Right cardiac atrium (tissue), 5 donors: ENCODE measurements at places on chromosomes 11 and 22.

DNA sequence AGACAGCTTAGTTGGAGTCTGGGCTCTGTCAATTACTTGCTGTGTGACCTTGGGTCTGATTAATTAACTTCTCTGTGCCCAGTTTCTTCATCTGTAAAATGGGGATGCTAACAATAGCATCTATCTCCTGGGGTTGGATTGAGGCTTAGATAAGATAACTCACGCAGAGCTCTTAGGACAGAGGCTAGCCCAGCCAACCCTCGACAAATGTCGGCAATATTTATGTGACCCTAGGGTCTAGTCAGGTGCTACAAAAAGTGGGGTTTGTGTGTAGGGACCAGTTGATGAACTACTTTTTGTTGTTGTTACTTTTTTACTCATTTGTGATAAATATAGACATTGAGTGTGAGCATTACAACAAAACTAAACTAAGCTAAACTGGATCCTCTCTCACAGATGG is 22.4 kb downstream of the SYT13 start:
- no peak for DNase-seq

GRCh38 chr11:31445621-31446020 is 63.8 kb downstream of the IMMP1L start:
- no peak for DNase-seq

DNA sequence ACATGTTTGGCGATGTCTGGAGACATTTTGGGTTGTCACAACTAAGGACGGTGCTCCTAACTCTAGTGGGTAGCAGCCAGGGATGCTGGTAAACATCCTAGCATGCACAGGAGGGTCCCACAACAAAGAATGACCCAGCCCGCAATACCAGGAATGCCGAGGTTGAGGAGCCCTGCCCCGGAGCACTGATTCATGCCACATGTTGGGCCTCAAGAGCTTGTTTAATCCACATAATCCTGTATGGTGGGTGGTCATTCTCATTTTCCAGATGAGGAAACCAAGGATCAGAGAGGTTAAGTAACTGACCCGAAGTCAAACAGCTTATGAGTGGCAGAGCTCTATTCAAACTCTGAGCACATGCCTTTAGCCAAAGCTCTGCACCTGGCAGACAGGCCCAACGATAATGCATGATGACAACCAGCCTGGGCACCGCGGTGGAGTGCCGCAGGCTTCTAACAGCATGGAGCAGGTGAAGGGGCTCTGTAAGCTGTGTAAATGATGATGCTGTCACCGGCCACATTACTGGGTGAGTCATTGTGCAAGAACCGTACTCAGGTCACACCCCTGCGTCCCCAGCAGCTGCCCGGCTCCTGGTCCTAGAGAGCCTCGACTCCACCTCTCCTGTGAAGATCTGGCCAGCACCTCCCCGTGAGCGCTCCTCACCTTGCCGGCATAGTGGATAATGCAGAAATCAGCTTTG is 58.6 kb downstream of the APOL1 start:
- DNase-seq: peak; percentile 29

- peak; percentile 45 for DNase-seq
Observed at GRCh38 chr11:94303966-94304958, at the start of gene IZUMO1R. TSS of gene IZUMO1R (plus strand) at chr11:94304580. CDS start at chr11:94305637, 1,057 bp downstream.

GRCh38 chr11:70483077-70483861 is 84.9 kb downstream of the CTTN start:
- DNase-seq: peak; percentile 72

- DNase-seq: peak; percentile 86
Observed at GRCh38 chr11:112834277-112834755, 126.9 kb upstream of the NCAM1 start.

DNA sequence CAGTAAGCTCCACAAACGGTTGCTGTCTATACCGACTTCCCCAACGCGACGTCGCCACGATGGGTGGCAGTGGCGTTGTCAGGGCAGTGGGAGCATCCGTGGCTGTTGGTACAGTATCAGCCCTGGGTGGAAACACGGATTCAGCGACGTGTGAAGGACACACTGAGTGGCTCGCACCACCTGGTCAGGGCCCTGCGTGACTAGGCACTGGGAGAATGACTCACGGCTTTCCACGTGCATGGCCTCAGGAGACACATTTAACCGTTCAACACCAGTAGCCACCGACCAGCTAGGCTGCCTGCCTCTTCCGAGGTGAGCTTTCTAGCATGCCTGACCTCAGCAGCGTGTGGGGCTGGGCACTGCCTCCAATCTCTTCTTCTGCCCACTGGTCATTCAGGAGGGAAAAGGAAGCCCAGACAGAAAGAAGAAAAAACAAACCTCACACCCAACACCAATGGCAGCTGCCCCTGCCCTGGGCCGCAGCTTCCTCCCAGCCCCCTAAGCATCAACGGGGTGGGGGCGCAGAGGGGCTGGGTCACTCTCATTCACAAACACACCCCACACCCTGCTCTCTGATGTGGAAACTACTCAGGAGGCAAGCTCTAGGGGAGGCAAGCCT is 59.0 kb downstream of the MYH9 start:
- peak; percentile 75 for DNase-seq

GRCh38 chr11:132200353-132200936 is 830.0 kb downstream of the NTM start:
- no peak for DNase-seq

DNA sequence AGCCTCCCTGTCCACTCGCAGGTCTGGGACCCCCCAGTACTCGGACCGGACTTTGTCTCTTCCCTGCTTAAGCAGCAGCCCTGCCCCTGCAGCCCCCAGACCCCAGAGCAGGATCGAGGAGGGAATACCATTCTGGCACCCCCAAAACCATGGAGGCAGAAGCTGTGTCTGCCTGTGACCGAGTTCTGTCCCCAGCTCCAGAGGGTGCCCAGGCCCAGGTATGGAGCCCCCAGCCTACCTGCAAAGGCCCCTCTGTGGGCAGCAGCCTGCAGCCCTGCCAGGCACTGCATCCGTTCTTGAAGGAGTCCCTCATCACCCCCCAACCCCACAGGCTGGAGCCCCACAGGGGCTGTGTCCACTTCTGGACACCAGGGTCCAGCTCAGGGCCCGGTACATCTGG is 163.8 kb downstream of the BRD1 start:
- no peak for DNase-seq

DNA sequence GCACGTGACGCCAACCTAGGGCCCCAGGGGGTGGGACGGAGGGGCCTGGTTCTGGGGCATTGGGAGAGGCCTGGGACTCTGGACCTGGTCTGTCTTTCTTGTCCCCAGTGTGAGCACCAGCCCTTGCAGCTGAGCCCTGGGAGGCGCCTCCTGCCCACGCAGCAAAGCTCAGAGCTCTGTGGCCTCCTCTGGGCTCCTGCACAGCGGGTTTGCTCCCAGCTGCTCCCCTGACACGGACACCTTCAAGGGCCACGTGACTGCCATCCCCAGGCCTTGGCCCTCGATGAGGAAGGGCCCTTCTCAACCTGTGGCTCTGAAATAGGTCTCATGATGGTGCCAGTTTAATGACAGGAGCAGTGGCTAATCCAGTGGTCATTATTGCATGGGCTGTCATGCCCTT is 31.5 kb upstream of the CCDC188 start:
- no peak for DNase-seq

DNA sequence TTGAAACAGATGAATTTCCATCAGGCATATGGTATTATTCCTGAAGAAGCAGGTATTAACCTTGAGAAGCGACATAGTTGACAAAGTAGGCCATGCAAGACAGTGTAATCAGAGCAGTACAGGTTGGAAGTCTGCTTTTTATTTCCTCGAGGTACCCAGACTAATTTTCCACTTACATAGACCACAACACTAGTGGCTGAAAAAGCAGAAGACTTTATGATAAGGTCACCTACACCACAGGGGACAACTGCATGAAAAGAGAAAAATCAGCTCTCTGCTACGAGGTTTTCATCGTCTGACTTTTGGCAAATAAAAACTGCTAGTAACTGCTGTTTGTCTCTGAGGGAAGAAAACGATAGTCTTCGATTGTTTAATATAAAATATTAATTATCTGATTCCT is 77.5 kb downstream of the CNTN5 start:
- no peak for DNase-seq

GRCh38 chr22:32999039-32999815 is 59.0 kb downstream of the SYN3 start:
- DNase-seq: no peak

DNA sequence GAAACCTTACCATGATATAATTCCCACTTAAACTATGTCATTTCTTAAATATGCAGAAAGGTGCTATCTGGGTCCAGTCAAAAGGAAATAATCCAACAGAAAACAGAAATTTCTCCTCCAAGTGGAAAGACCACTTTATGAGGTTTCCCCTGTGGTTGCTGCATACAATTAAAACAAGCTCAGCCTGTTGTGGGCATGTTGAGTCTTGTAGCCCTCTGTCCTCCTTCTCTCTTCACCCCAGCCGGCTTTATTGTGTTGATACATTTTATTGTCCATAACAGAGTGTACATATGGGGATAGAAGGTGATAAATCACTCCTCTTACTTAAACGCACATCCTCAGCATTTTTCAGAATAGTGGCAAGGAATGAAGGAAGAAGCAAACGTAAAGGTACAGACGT is 126.0 kb upstream of the MTNR1B start:
- DNase-seq: no peak

DNA sequence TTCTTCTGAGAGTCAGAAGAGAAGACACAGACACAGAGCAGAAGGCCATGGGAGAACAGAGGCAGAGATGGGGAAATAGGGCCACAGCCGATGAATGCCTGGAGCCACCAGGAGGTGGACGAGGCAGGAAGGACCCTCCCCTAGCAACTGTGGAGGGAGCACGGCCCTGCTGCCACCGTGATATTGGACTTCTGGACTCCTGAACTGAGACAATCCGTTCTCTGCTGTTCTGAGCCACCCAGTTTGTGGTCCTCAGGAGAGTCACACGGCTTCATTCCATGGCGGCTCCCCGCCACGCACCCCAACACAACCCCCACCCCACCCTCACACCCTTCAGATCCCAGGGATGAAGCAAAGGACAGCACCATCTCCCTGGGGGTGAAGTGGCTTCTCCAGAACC is 338.1 kb downstream of the CTTN start:
- no peak for DNase-seq

DNA sequence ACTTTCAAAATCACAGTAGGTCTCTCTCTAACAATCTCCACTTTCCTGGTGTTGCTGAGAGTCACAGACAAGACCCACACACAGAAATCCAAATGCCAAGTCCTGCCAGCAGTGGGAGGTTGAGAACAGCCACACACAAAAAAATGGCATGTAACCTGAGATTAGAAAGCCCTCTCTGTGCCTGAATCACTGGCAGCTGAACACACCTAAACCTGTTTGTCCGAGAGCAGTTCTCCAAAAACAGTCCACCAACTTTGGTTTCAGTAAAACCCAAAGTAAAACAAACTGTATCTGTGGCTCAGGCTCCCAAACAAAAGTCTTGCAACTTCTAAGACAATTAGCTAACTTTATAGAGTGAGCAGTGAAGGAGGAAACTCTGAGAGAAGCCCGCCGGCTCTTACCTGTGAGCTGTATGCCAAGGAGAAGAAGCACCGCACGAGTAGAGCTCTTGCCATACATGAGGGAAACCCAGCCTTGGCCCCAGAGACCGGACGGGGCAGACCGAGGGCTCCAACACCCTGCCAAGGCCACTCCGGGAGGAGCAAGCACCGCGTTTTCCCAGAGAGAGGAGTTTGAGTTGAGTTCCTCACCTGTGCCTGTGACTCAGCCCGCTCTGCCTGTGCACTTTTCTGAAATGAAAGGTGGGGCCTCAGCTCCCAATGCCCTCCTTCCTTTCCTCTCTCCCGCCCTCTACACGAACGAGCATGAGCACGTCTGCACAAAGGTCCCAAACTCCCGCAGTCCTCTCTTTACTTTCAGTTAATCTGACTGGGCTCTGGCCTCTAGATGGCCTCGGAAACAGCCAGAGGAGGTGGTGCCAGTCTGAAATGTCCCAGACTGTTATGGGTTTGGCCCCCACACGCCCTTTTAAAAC is at the start of gene MPZL2:
Gene MPZL2 (minus strand): TSS at position 603 of the 874 bp plus-strand sequence. CDS start 144 bp downstream, at position 459.
- peak; percentile 42 for DNase-seq

DNA sequence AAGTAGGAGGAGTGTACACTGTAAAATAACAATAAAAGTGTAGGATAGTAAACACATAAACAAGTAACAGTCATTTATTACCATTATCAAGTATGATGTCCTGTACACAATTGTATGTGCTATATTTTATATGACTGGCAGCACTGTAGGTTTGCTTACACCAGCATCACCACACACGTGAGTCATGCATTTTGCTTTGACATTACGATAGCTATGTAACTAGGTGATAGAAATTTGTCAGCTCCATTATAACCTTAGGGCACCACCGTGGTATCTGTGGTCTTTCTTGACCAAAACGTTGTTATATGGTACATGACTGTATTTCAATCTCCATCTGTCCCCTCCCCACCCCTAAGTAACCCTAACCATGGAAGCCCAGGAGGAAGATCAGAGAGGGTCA is 1.1 kb downstream of the DNAL4 start:
- DNase-seq: no peak

DNA sequence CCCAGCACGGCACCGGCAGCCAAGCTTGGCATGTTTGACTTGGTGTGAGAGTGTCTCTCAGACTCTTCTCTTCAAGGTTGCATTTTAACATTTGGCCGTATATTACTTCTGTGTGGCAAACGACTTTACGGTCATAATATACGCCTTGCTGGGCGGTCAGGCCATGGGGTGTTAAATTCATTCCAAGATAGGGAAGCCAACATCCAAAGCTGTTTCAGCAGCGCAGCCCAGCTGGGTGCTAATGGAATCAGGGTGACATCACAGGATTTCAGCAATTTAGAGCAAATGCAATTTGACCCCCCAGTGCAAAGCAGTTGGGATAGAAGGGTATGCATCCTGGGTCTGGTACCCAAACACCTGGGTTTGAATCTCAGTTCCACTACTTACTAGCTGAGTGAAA is 16.7 kb upstream of the MYH9 start:
- no peak for DNase-seq

GRCh38 chr11:79019975-79020374 is 420.9 kb downstream of the TENM4 start:
- DNase-seq: no peak

DNA sequence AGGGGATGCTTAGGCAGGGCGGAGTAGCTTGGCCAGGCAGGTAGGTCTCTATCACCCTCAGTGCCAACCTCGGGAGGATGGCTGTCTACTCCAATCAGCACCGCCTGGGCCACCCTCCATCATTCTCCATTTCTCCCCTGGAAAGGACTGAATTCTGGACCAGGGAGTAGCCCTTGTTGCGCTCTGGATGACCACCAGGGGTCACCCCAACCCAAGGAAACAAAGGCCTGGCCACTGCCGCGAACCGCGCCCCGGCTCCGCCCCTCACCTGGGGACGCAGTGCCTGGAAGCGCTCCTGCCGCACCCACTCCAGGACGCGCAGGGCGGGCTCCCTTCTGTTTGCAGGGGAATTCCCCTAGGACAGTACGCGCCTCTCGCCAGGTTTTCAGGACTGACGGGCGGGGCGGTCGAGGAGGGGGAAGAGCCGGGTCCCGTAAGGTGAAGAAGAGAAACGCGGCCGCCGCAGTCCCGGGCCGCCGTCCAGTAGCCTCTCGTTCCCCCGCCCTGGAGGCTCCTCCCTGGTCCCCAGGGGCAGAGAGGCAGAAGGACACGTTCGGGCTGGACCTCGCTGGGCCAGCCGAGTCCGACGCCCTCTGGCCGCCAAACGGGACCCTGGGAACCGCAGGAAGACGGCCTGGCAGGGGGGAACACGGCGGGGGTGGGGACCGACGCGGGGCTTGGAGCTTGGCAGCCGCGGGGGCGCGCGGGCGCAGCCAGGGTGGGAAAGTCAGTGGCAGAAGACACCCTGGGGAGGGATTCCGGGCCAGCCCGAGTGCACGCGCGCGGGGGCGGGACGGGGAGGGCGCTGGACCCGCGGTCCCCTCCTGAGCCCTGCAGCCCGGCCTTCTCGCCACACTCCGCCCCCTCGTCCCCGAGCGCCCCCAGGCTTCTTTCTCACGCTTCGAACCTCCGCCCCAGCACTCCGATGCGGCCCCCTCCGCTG is 7.1 kb downstream of the SCN4B start:
- DNase-seq: peak; percentile 92
